Stimulated activated CD4-positive, alpha-beta T cell treated with anti-CD3 and anti-CD28 coated beads, TNF-alpha, amount 100 ng/mL, for 4 hours (primary cell): ENCODE measurements at places on chromosomes 1 and 21.

DNA sequence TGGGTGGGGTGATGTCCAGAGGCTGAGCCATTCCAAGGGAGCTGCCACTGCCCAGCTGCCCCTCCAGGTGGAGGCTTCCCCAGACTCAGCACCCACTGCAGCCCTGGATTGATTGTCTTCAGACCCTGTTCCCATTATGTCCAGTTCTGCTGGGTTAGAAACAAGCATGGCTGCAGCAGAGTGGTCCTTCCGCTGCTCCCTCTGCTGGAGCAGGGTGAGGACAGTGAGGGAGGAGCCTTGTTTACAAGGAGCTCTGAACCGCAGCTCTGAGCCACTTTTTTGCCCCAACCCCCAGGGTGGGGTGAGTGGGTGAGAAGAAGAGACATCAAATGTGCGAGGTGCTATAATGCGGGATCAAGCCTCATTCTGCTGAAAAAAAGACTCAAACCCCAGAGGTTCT lies 2.3 kb downstream of the TNNT2 start:
- DNase-seq, result no peak

DNA sequence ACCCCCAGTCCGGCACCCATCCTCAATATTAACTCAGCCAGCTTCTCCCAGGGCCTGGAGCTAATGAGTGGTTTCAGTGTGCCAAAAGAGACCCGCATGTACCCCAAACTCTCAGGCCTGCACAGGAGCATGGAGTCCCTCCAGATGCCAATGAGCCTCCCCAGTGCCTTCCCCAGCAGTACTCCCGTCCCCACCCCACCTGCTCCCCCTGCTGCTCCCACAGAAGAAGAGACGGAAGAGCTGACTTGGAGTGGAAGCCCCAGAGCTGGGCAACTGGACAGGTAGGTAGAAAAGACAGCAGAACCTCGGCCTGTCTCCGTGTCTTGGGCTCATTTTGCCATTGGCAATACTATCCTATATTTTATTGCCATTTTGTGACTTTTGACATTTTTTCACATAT lies 45.4 kb upstream of the IPO9 start:
- DNase-seq, result no peak

GRCh38 chr1:155960081-155960745 lies 18.1 kb downstream of the ARHGEF2 start:
- no peak for DNase-seq

GRCh38 chr1:18800258-18800657 lies 59.2 kb downstream of the TAS1R2 start:
- DNase-seq, result no peak

DNA sequence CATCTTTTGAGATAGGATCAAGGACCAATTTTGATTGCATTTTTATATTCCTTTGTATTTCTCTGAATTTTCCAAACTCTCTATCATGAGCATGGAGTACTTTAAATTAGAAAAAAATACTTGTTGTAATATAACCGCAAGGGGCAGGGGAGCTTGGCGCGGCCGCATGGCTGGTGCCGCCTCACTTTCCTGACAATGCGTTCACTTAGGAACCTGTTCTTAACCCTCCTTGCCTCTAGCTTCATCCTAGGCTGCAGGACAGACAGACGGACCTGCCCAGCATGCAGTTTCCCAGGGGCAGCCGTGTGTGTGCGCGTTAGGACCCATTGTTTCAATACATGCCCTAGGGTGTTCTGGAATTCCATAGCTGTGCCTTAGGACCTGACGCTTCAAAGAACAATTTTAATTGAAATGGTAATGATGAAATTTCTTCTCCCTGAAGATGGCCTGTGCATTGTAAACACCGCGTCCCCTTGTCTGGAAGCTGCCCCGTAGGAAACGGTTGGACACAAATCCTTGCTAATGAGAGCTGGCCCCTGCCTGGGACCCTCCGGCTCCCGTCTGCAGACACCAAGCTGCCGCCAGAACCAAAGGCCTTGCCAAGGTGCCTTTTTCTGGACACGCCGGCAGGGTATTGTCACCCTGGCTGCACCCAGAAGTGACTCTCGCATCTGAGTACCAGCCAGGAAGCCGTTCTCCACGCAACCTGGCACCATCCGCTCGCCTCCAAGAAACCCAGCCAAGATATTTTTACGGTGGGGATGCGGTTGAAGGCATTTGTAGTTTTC lies 466.4 kb downstream of the NPHP4 start:
- DNase-seq, result no peak

GRCh38 chr1:24959623-24959975 lies 29.5 kb upstream of the RUNX3 start:
- no peak for DNase-seq
